ENCODE measurements at places on chromosomes 3 and 15. TPM values are rescaled to one million over a fixed set of nuclear protein-coding genes. Genes with fewer than 3 reads are reported as not detected.

DNA sequence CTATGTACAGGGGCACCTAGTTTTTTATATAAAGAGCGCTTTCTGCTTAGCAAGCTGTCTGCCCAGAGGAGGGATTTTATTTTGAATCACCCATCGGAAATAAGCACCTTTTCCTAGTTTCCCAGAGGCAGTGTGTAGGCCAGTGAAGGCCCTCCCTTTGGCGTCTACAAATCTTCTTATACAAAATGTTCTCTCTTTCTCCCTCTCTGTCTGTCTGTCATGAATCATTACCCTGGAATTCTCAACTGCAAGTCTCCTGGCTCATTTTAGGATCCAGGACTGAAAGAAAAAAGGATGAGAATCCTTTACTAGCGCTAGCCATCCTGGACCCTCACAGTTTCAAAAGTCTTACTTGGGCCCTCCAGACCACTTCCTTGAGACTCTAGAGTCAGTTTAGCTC is 728.1 kb downstream of the OTOL1 start:
- DNase-seq: no peak
- H3K4me1 ChIP-seq: no peaks in the 10 kb centered on the region
- no peak overlapping the region for H3K4me3 ChIP-seq

DNA sequence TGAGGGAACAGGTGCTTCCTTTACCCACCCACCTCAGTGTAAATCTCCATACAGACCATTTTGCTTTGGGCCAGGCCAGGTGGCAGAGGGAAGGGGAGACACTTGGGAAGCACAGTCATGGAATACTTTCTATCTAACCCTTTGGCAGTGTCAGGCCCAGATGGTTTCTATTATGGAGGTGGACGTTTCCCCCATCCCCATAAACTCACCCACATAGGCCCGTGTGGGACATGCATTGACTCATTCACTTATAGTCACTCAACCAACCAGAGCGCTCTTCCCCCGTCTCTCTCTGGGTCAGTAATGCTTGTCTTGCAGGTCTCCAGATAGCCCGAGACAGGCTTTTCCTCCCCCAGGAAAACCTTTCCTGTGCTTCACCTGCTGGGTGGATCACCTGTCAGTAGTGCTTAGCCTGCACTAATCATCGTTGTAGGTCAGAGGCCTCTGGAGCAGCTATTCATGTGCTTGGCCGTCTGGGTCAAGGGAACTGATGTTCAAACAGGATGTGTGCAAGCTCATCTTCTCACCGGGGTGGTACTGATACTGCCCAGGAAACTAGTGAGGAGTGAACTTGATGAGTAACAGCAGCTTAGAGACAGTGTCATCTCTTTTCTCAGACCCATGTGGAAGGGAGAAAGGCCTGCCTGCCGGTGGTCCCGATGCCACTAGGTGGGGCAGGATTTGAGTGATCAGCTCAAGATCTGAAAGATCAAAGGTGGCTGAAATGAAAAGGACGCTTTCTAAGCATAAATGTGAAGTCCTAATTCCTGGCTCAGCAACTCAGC is 67.1 kb downstream of the CEMIP start:
- no peak overlapping the region for H3K4me3 ChIP-seq
- peaks cover 84% of the 10 kb centered on the region for H3K4me1 ChIP-seq
- no peak overlapping the region for H3K27ac ChIP-seq
- no peaks in the 10 kb centered on the region for H3K36me3 ChIP-seq

LRTM1 gene
- not detected for total RNA-seq

TATDN2 gene
- total RNA-seq: 26.8 TPM

DNA sequence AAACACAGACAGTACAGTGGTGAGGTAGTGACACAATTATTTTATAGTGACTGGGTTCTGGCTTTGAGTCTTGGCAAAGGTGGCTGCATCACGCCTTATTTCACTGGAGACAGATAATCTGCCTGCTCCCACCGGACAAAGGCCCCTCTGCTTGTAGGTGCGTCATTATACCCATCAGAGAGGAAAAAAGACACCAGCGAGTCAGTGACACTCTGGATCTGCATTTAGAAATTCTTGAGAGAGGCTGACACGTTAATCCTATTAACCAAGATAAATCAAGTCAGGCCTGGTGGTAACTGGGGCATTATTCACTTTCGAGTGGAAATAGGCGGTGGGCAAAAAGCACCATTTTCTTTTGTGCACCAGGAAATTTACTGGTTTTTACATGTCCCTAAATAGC is 76.2 kb downstream of the NR2F2 start:
- no peaks in the 10 kb centered on the region for H3K4me1 ChIP-seq
- no peaks in the 10 kb centered on the region for H3K36me3 ChIP-seq
- DNase-seq: no peak

DNA sequence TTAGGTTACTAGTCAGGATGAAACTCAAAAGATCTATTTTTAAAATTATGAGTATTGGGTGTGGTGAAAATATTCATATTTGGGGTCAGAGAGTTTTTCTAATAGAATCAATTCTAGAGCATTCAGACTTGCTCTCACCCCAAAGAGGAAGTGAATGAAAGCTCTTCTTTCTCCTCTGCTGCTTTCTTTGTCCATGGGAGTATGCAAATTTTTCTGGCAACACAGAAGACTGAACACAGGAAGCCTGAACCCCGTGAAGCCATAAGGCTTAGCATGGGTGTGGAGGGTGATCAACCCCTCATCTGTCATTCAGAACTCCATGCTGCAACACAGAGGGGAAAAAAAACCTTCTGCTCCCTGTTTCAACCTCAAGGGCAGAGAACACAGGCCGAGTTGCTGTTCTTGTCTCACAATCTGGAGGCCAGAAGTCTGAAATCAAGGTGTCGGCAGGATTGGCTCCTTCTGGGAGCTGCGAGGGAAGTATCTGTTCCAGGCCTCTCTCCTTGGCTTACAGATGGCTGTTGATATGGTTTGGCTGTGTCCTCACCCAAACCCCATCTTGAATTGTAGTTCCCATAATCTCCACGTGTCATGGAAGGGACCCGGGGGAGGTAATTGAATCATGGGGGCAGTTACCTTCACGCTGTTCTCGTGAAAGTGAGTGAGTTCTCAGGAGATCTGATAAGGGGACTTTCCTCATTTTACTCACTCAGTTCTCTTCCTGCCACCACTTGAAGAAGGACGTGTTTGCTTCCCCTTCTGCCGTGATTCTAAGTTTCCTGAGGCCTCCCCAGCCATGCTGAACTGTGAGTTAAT is 33.7 kb upstream of the CD47 start:
- no peaks in the 10 kb centered on the region for H3K4me1 ChIP-seq
- no peak overlapping the region for H3K27ac ChIP-seq
- H3K27me3 ChIP-seq: no peaks in the 10 kb centered on the region
- H3K4me3 ChIP-seq: no peak overlapping the region

SNX22 gene
- total RNA-seq: 6.3 TPM

C3orf85 gene
- not detected for total RNA-seq

DNA sequence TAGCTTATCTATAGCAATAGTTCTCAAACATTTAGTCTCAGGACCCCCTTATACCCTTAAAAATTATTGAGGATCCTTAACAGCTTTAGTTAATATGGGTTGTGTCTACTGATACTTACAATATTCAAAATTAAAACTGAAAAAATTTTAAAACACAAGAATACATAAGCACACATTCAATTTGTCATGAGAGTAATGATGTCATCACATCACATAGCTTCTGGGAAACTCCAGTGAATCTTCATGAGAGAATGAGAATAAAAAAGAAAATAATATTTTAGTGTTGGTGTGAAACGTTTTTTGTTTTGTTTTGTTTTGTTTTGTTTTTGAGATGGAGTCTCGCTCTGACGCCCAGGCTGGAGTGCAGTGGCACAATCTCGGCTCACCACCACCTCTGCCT is 25.2 kb upstream of the ACP3 start:
- no peak for DNase-seq
- no peak overlapping the region for H3K4me3 ChIP-seq
- H3K36me3 ChIP-seq: no peaks in the 10 kb centered on the region
- no peak overlapping the region for H3K27ac ChIP-seq

- no peak for DNase-seq
- peaks cover 26% of the 10 kb centered on the region for H3K4me1 ChIP-seq
- no peak overlapping the region for H3K4me3 ChIP-seq
- no peak overlapping the region for H3K27ac ChIP-seq
- H3K27me3 ChIP-seq: no peaks in the 10 kb centered on the region
Observed at GRCh38 chr3:50665081-50665840, 9.5 kb upstream of the DOCK3 start.

ATRIP gene
- 15.6 TPM for total RNA-seq

DNA sequence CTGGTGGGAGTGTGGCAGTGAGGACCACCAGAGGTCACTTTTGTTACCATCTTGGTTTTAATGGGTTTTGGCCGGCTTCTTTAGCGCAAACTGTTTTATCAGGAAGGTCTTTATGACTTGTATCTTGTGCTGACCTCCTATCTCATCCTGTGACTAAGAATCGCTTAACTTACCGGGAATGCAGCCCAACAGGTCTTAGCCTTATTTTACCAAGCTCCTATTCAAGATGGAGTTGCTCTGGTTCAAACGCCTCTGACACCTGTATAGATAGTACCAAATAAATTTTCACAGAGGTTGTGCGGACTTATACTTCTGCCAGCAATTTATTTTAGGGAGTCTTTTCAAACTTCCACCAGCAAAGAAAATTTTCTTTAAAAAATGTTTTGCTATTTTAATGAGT is 13.6 kb upstream of the SLCO3A1 start:
- no peaks in the 10 kb centered on the region for H3K36me3 ChIP-seq
- no peak overlapping the region for H3K27ac ChIP-seq
- DNase-seq: no peak
- no peaks in the 10 kb centered on the region for H3K4me1 ChIP-seq

- no peaks in the 10 kb centered on the region for H3K27me3 ChIP-seq
- no peaks in the 10 kb centered on the region for H3K36me3 ChIP-seq
- H3K27ac ChIP-seq: no peak overlapping the region
- H3K4me1 ChIP-seq: no peaks in the 10 kb centered on the region
- no peak overlapping the region for H3K4me3 ChIP-seq
Observed at GRCh38 chr3:154720921-154721320, 290.9 kb upstream of the GPR149 start.

GRCh38 chr3:58235970-58236369 is 1.6 kb upstream of the ABHD6 start:
- no peaks in the 10 kb centered on the region for H3K36me3 ChIP-seq
- no peak overlapping the region for H3K4me3 ChIP-seq
- DNase-seq: no peak
- H3K27me3 ChIP-seq: 0 out of 2 replicates have a peak, but pooled peaks cover 7% of the 10 kb centered on the region
- H3K27ac ChIP-seq: no peak overlapping the region

POLR2M gene
- total RNA-seq: 86.2 TPM

- no peaks in the 10 kb centered on the region for H3K4me1 ChIP-seq
- H3K27me3 ChIP-seq: no peaks in the 10 kb centered on the region
- H3K36me3 ChIP-seq: no peaks in the 10 kb centered on the region
- no peak overlapping the region for H3K27ac ChIP-seq
- no peak for DNase-seq
Observed at GRCh38 chr3:23051240-23052140, 151.6 kb upstream of the UBE2E2 start.
